ENCODE measurements at places on chromosomes 5 and 9.

GRCh38 chr5:74303578-74303977 lies 336.9 kb downstream of the ENC1 start:
- DNase-seq, result no peak

DNA sequence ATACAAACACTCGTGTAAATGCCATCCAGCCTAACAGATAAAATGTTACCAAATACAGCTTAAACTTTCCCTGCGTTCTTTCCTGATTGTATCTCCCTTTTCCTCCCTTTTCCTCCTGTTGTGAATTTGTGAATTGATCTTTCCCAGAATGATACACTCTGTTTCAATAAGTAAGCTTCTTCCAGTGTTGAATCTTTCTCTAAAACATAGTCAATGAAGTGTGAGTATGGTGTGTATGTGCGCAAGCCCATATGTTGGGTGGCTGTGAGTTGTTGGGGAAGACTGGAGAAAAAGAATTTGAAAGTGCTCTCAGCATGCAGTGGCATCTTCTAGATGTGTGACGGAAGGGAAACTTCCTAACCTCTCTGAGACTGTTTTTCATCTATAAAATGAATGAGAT lies 143.1 kb upstream of the KLF4 start:
- DNase-seq, result no peak

DNA sequence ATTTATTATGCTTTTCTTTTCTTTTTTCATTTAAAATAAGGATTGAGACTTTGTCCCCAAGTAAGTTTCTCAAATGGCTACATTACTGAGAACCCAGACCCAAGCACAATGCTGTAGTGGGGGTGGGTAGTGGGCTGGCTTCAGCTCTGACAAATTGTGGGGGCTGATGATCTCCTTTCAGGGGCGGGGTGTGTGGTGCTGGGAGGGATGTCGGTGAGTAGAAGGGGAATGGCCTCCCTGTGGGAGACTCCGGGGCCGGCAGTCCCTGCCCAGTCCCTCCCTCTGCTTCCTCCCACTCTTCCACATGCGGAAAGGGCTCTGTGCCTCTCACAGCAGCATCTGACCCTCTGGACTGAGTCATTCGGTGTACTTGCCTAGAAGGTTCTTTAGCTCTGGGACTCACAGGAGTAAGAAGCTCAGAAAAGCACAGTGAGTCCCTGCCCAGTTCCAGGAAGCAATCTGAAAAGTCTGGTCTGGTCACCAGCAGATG lies 14.3 kb downstream of the CD180 start:
- no peak for DNase-seq

DNA sequence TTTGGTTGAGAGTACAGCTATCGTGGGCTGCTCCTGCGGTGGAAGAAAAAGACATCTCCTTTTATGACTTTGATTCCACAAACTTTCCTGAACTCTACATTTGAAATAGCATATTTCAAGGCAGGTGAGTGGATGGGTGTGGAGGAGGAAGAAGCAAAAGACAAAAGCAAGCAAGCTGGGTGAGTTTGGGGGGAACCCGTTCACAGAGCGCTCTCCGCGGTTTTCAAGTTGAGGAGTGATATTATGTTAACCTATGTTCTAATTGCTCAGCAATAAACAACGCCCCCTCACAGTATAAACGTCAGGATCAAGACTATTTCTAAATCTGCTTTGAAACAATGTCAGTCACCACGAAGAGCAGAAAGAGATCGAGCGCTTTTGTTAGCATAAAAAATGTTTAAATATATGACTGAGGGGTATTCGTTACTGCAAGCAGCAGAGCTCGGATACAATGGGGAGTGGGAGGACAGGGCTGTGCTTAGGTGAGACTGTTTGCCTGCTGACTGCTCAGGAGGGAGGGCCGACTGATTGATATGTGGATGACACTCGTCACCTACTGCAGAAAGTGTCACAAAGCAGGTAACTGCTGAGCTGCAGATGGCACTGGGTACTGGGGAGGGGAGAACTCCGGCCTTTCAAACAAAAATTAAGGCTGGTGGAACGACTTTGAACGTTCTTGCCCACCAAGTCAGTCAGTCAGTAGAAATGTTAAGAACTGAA lies 236.5 kb downstream of the DRD1 start:
- DNase-seq, result no peak

GRCh38 chr5:137563646-137564397 lies 64.7 kb upstream of the SPOCK1 start:
- peak; percentile 83 for DNase-seq

GRCh38 chr5:92409134-92409533 lies 1026.0 kb upstream of the ARRDC3 start:
- no peak for DNase-seq

DNA sequence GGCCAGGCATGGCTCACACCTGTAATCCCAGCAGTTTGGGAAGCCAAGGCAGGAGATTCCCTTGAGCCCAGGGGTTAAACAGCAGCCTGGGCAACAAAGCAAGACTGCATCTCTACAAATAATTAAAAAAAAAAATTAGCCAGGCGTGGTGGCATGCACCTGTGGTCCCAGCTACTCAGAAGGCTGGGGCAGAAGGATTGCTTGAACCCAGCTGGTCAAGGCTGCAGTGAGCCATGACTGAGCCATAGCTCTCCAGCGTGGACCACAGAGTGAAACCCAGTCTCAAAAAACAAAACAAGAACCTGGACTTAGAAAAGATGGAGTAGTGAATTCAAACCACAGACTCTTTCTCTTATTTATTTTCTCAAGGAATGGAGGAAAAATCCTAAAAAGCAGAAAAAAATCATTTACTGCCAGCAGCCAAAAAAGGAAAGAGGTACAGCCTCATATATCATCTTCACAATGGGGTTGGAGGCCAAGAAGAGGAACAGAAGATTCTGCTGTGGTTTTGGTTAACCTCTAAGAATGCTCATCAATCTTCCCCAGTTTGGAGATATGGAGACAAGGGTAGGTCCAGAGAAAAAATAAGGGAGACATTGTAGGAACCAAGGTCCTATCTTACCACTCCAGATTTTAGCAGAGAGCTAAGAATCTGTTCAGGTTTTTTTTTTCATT lies 40.0 kb upstream of the MYO10 start:
- no peak for DNase-seq

Data from AML-193 (cell line).